ENCODE measurements at places on chromosomes 2 and 18.

DNA sequence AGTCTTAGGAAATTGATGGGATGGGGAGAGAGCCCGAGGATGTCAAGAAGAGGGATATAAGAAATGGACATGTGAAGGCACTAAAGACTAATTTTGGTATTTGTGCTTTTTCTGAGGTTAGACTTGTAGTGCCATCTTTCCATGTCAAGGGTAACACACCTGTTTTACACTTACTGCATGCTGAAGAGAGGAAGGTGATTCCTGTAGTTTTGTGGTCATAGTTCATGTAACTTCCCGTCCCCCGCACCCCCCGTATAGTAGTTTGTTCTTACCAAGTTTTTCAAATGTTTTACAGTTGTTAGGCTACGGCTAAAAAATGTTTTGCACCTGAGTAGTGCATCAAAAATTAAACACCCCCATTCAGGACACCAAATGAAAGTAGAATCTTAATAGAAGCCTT, 73.8 kb downstream of the CLIP4 start:
- no peak for DNase-seq

- DNase-seq: no peak
These were observed 59.6 kb downstream of the MEX3C start for GRCh38 chr18:51137891-51138290.

- DNase-seq: no peak
These were observed 79.4 kb upstream of the MAP4K3 start for GRCh38 chr2:39516347-39517101.

GRCh38 chr2:219056896-219057708, 3.6 kb downstream of the IHH start:
- DNase-seq: no peak

DNA sequence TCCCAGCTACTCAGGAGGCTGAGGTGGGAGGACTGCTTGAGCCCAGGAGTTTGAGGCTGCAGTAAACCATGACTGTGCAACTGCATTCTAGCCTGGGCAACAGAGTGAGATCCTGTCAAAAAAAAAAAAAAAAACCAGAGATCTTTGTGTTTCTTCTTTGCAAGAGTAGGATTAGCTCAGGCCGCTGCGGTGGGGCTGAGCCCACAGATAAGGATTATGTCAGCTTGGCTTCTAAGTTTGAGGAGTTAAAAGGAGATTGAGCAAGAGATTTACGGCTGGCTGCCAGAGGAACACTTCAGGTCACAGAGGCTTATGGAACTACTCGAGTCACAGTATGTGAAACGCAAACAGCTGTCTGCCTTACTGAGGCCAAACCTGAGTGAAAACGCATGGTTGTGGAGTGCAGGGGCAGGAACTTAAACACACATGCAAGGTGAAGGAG, 146.7 kb upstream of the L3MBTL4 start:
- no peak for DNase-seq

DNA sequence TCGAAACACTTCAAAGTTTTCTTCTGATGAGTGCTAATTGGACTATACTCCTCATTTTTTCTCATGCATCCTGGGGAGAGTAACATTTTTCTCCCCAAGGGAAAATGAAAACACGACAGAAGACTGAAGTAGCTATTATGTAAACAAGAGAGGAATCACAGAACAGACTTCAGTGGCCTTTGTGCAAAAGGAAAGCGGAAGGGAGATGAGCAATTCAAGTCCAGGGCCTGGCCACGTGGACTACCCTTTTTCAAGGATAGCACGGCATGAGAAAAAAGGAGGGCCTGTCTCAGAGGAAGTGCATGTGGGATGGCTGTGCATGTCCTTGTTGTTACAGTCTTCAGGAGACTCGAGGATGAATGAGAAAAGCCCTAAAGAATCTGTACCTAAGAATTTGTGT, 43.8 kb upstream of the KCNE4 start:
- no peak for DNase-seq

GRCh38 chr2:120885321-120885720, 149.7 kb downstream of the GLI2 start:
- no peak for DNase-seq

DNA sequence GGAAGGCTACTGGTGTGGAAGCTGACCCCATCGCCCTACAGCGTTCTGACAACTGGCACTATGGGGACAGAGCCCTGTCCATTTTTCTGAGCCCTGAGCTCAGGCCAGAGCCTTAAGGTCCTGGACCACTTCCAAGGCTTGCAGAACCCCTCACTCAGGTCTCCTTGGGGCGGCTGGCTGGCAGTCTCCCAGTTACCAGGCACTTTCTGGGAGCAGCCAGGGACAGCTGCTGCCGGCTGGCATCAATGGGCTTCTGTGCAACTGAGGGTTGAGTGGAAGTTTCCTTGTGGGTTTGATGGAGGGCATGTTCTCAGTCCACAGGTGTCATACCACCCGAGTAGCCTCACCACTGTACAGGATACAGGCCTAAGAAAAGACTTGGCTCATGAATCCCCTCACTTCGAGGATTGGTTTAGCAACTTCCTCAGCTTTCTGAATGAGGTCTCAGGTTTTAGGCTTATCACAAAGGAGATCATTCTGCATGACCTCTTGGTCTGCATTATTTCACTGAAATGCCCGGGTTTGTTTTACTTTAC, 27.4 kb upstream of the WIPF1 start:
- DNase-seq: no peak

Measured in HTR-8/SVneo (cell line).